Activated naive CD8-positive, alpha-beta T cell treated with anti-CD3 and anti-CD28 coated beads for 36 hours (primary cell): ENCODE measurements at places on chromosomes 11 and 22.

- DNase-seq: no peak
Measured at GRCh38 chr11:70913715-70914231, 338.6 kb downstream of the SHANK2 start.

- no peak for DNase-seq
Measured at GRCh38 chr11:71294846-71295600, 42.6 kb upstream of the SHANK2 start.

GRCh38 chr11:99349151-99349673, 328.5 kb downstream of the CNTN5 start:
- DNase-seq: no peak

- no peak for DNase-seq
Measured at GRCh38 chr11:115710426-115710825, 206.2 kb upstream of the CADM1 start.

DNA sequence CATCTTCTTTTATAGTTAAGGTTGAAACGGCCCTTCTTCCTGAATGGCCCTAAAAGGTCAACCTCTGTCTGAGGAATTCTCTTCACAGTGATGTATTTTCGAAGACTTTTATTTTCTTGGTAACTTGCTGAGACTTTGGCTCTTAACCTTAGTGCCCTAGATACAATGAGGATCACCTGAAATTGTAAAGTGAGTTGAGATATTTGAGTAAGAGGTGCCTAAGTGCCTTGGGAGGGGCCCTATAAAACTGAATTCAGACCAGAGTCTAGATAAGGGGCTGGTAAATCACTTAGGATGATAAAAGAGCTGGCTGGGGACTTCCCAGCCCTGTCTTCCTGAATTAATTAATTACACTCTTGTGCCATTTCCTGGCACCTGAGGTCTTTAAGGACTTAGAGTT, 505.6 kb upstream of the KIRREL3 start:
- DNase-seq: no peak
